ENCODE measurements at places on chromosomes 16 and 17.

GRCh38 chr17:40191237-40192208 is 14.3 kb downstream of the RAPGEFL1 start:
- DNase-seq: peak; percentile 40

- no peak for DNase-seq
Measured at GRCh38 chr17:4135489-4135888, 7.3 kb downstream of the ZZEF1 start.

DNA sequence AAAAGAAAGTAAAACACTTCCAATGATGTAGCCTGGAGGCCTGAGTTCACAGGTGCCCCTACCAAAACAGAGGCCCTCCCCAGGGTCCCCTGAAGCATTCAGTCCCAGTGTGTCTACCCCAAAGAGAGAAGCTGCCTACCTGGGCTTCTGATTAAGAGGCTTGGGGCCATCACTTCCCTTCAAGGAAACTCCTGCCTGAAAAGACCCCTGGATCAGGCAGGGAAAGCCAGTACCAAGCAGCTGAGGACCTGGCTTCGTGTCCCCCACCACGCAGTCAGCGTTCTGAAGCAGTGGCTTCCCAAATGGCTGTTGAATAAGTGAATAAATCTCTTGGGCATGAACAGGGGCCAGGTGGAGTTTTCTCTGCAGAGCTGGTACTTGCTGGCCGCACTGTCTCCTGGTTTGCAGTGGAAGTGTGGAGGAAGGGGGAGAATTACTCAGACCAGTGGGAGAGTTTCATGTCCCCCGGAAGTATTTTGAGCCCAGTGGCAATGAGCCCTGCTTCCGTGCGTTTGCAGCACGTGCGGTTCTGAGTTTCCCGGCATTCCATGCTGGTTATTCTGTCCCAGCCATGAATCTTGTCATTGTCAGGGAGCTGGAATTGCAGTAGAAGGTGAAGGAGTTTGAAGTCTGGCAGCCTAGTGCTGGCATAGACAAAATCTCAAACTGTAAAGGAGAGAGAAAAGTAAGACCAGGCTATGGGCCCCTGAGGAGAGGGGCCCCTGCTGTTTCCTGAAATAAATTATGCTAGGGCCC is 27.0 kb downstream of the RMI2 start:
- DNase-seq: no peak

- DNase-seq: no peak
Measured at GRCh38 chr16:48062681-48063080, 93.1 kb downstream of the ABCC12 start.

- DNase-seq: no peak
Measured at GRCh38 chr16:78884204-78884603, 716.3 kb downstream of the MAF start.

- no peak for DNase-seq
Measured at GRCh38 chr17:68310152-68310551, 18.9 kb downstream of the ARSG start.

DNA sequence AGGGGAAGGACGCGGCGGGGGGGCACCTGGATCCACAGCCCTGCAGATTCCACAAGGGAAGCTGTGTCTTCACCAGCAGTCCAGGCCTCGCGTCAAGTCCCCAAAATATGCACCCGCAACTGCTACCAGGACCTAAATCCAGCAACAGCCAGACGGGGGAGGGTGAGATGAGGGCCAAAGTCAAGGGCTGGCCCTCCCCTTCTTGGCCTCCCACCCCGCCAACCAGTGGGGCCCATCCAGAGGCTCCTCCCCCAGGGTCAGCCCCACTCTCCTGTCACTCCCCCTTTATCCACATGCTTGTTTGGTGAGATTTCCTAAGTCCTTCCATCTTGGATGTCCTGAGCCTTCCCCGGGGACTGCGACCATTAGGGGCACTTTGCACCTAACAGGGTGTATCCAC is 138.7 kb downstream of the ENGASE start:
- no peak for DNase-seq

- peak; percentile 23 for DNase-seq
Measured at GRCh38 chr17:31508288-31509094, 117.0 kb downstream of the RAB11FIP4 start.

DNA sequence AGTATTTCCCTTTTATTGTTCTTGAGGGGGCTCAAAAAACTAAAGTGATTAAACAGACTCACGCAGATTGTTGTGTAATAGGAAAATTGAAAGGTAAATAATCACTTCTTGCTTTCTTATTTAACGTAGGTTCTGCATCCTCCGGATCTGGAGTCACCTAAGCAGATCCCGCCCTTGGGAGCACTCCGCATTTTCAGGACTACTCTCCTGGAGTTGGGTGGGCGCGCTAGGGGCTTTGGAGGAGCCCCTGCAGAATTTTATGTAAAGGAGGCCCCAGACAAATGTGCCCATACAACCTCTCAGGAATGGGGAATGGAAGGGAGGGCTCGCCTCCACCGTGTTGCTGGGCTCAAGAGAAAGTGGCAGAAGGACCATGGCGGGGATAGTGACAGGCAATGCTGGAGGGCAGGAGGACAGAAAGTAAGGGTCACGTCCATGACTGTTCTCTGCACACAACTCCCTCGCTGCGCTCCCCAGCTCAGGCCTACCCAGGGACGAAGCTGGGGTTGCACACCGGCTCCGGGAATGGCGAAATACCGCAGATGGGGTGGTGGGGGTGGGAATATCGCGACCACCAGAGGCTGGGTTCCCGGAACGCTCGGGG is 8.3 kb downstream of the MT2A start:
- no peak for DNase-seq

GRCh38 chr16:11350921-11351335 is 5.7 kb downstream of the RMI2 start:
- DNase-seq: no peak

- DNase-seq: no peak
Measured at GRCh38 chr16:19396555-19397011, 21.1 kb upstream of the TMC5 start.

GRCh38 chr17:11900041-11900476 is 97.2 kb downstream of the ZNF18 start:
- DNase-seq: no peak

GRCh38 chr16:268141-269053 is 7.3 kb downstream of the RGS11 start:
- DNase-seq: no peak

- DNase-seq: no peak
Measured at GRCh38 chr17:75637551-75637950, 4.3 kb downstream of the SMIM5 start.

DNA sequence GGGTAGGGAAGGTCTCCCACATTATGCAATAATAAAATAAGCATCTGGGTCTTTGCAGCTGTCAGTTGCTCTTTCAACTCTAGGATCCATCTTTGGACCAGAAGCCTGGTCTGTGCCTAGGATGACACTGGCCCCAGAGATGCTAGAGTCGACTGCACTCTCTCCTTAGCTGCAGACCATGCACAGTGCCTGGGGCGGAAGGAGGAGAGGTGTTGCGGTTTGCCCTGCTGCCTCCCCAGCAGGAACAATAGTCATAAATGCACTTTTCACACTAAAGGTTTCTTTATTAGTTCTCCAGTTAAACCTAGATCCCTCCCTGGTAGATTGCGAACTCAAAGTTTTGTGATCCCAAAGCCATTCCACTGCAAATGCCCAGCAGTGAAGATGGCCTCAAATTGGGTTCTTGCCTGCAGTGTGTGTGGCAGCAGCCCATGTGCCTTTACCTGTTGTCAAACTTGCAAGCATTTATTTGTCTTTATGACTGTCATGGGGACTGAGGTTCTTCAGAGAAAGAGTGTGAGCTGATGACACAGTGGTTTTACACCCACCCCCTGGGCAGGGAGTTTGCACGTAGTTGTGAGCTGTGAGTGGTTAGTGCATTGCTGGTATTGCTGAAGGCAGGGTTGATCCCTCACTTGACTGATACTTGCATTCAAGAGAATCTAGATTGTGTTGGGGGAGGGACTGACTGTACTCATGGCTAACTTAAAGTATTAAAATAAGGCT is 10.3 kb downstream of the ATXN1L start:
- DNase-seq: no peak

DNA sequence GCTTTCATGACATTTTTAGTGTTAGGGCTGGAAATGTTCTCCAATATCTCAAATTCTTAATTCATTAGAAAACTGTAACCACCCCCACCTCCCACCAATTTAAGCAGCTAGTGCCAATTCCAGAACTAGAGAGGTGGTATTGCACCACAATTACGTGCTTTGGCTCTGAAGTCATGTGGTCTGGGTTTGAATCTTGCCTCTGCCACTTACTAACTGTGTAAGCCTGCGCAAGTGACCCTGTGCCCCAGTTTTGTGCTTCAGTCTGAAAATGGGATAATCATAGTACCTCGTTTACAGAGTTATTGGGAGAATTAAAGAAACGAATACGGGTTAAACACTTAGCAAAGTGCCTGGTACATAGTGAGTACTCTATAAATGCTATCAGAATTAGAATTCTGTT is 14.2 kb upstream of the MPHOSPH6 start:
- DNase-seq: no peak

- DNase-seq: no peak
Measured at GRCh38 chr17:65977041-65977440, 214.9 kb downstream of the CEP112 start.

DNA sequence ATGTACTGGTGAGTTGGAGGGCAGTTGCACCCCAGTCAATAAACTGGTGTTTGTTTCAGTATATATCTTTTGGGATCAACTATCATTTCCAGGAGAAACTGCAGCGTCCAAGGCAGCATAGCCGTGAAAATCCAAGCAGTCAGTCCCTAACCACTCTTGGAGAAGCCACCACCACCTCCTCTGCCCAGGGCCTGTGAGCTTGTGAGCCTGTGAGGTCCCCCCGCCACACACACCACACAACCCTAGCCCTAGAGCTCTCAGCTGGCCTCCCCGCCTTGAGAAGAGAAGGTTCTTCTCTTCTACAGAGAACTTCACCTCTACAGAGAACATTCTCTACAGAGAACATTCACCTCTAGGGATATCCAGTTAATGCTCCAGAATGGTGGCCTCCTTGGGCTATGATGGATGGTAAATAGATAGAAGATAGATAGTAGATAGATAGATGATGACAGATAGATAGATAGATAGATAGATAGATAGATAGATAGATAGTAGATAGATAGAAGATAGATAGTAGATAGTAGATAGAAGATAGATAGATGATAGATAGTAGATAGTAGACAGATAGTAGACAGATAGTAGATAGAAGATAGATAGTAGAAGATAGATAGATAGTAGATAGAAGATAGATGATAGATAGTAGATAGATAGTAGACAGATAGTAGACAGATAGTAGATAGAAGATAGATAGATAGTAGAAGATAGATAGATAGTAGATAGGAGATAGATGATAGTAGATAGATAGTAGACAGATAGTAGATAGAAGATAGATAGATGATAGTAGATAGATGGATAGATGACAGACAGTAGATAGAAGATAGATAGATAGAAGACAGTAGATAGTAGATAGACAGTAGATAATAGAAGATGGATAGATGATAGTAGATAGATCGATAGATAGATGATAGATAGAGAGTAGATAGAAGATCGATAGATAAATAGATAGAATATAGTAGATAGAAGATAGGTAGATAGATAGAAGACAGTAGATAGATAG is 13.7 kb downstream of the ALOX15B start:
- no peak for DNase-seq

DNA sequence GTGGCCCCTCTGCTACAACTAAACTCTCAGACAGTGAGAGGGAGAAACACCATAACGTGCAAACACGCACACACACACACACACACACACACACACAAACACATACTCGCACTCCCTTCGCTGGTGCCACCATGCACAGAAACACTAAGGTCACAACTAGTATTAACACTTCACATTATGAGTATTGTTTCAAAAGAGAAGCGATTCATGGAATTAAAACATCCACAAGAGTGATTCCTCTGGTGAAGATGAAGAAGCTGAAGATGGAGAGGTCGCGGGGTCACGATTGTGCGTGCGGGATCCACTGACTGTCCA is 7.1 kb upstream of the GHDC start:
- no peak for DNase-seq

All from activated CD4-positive, CD25-positive, alpha-beta regulatory T cell (primary cell).